ENCODE measurements at places on chromosomes 2 and 18. TPM values are rescaled to one million over a fixed set of nuclear protein-coding genes. Genes with fewer than 3 reads are reported as not detected.

RALB gene
- total RNA-seq: 34.2 TPM

PDE6D gene
- 27.4 TPM for total RNA-seq

CAPN14 gene
- total RNA-seq: 0.05 TPM

RTP5 gene
- 0.08 TPM for total RNA-seq

Data from myocyte (in vitro differentiated cells).